ENCODE measurements at places on chromosomes 4 and X.

- DNase-seq: no peak
Observed at GRCh38 chrX:58025979-58026378, 115.7 kb upstream of the ZXDA start.

- DNase-seq: no peak
Observed at GRCh38 chr4:40848251-40848650, 98.5 kb downstream of the NSUN7 start.

DNA sequence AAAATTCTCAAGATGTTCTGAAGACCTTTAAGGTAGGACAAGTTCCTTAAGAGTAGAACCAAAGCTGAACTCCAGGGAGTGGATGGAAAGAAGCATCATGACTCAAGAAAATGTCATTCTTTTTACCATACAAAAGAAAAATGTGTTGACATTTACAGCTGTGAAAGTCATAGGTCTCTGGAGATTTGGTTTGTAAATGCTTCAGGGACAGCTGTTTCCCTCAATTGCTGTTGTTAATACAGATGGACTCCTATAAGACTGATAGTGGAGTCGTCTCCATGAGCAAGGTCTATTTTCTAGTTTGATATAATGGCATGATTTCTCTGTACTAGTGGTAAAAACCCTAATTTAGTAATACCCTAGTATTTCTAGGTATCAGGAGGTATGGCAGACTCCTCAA, 101.7 kb downstream of the PHOX2B start:
- no peak for DNase-seq

DNA sequence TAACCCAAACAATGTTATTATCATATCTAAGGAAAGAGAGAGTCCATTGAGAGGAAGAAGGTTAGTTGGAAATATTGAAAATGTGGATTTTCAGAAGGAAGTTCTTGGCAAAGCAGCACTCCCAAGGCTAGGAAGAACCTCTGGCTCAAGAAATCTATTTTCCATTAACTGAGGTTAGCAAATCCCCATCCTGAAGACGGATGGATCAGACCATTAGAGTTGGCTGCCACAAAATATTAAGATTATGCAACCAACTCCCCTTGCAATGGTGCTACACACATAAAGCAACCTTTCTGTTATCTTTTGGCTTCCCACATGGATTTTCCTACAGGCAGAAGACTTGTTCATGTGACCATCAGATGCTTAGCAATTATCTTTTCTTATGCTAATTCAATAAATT, 96.3 kb downstream of the COL4A6 start:
- no peak for DNase-seq

DNA sequence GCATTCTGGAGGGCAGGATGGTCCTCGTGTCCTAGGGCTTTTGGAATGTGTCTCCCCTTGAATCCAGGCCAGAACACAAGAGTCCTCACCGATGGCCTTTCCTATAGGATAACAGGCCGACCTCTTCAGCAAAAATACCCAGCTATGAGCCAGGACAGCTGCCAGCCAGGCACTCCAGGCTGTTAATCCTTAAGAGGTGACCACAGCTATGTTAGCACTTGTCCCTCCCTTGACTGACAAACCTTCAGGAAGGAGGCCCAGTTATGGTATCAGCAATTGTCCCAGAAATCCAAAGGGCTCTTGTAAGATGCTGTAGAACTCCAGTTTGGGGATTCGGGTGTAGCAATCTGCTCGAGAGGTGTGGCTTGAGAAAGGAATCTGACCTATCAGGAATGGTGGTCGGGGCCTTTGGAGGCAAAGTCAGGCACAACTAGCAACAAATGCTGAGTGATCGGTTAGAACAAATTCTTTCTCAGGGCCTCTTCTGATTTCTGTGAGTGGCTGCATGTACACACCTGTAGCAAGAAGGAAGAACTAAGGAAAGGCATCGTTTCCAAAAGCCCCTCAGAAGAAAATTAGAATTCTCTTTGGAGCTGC, 54.6 kb downstream of the PTCHD1 start:
- DNase-seq: no peak

DNA sequence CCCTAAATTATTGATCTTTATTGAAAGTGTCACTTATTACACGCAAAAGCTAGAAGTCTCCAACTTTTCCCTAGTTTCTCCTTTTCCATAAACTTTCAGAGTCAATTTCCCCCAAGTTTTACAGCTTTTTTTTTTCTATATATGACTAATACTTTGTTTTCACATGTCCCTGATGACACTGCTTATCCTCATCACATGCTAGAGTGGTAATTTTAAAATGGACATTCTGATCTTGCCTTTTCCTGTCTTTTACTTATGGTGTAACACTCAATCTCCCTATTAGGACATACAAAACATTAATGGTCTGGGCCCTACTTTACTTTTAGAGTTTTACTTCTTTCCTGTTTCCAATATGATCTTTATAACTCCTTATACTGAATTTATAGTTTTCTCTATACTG, 112.6 kb downstream of the ANK2 start:
- no peak for DNase-seq

GRCh38 chr4:48554606-48555005, 64.6 kb downstream of the ZAR1 start:
- DNase-seq: no peak

- DNase-seq: no peak
Observed at GRCh38 chr4:40321574-40322275, 13.4 kb upstream of the CHRNA9 start.

- no peak for DNase-seq
Observed at GRCh38 chrX:131675596-131676194, 131.8 kb downstream of the OR13H1 start.

All from occipital lobe (tissue), 3 donors.